Right atrium auricular region (tissue), 2 donors: ENCODE measurements at places on chromosomes 6 and 20. TPM values are rescaled to one million over a fixed set of nuclear protein-coding genes. Genes with fewer than 3 reads are reported as not detected.

SIRPG gene
- not detected for total RNA-seq

GRCh38 chr6:3926150-3926482, 76.9 kb downstream of the FAM50B start:
- H3K27ac ChIP-seq, result peak overlapping the region; percentile 67
- DNase-seq, result peak; percentile 66
- peak overlapping the region; percentile 22 for H3K4me3 ChIP-seq
- H3K4me1 ChIP-seq, result no peaks in the 10 kb centered on the region
- no peaks in the 10 kb centered on the region for H3K27me3 ChIP-seq
- H3K36me3 ChIP-seq, result no peaks in the 10 kb centered on the region

- no peak overlapping the region for H3K27ac ChIP-seq
- no peak overlapping the region for H3K4me3 ChIP-seq
- no peaks in the 10 kb centered on the region for H3K27me3 ChIP-seq
- no peaks in the 10 kb centered on the region for H3K36me3 ChIP-seq
These were observed 253.4 kb upstream of the TAB2 start for GRCh38 chr6:149064001-149064659.

DNA sequence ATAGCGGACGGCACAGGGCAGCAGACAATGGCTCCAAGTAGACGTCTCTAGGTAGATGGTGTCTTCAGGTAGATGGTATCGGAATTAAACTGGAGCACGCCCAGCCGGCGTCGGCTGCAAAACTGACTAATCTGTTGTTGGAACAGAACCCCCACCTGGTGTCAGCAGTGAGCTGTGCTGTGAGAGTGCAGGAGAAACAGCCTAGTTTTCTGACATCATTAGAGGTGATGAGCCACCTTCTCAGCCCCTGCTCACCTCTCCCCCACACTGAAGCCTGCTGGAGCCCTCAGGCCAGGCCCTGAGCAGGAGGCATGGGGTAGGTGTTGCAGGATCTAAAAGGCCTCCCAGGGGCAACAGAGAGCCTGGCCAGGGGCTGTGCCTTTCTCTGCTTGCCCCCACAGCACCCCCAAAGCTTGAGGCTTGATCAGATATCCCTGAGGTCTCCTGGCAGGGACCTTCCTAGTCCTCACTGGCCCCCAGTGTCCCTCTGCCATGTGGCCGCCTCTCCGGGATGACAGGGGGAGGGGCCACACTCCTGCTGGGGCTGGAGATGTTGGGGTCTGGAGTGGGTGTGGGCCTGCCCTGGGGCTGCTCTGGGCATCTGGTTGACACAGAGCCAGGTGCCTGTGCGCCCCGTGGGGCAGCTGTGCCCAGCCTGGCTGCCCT, 6.9 kb upstream of the HELZ2 start:
- no peaks in the 10 kb centered on the region for H3K4me1 ChIP-seq
- H3K27ac ChIP-seq, result no peak overlapping the region
- no peaks in the 10 kb centered on the region for H3K27me3 ChIP-seq
- H3K4me3 ChIP-seq, result no peak overlapping the region
- H3K36me3 ChIP-seq, result no peaks in the 10 kb centered on the region
- DNase-seq, result no peak

- H3K4me3 ChIP-seq, result peak overlapping the region; percentile 67
- peaks cover 6% of the 10 kb centered on the region for H3K36me3 ChIP-seq
- peaks cover 12% of the 10 kb centered on the region for H3K4me1 ChIP-seq
- DNase-seq, result no peak
- peak overlapping the region; percentile 94 for H3K27ac ChIP-seq
These were observed 511 bp downstream of the VARS1 start for GRCh38 chr6:31794866-31795615.

DNA sequence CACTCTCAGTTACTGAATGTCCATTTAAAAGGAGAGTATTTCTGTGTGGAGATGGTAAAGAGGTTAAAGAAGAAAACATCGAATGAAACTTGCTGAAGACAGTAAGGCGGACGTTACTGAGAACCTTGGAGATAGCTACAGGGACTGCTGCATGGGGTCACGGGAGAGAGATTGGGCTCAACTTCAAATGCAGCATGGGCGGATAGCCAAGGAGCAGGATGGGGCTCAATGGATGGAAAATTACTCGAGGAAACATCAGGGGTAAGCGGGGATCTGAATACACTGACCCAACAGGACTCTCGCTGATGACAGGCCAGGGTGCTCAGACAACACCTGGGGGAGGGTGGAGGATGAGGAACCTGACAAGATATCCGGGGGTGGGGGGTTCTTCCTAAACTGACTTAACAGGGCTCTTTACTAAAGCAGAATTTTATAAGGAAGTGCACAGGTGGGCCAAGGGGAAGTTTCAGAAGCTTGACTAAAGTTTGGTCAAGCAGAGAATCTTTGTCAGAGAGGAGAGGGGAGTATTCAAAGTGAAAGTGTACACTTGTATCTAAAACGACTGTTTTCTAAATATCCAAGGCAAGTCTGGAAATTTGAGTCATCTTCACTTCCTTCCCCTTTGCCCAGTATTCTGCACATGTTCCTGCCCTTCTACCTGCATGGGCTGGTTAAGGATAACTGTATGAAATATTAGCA, 22.8 kb downstream of the ECT2L start:
- peak overlapping the region; percentile 6 for H3K27ac ChIP-seq
- H3K27me3 ChIP-seq, result no peaks in the 10 kb centered on the region
- H3K4me3 ChIP-seq, result no peak overlapping the region
- H3K4me1 ChIP-seq, result peaks cover 10% of the 10 kb centered on the region
